Hematopoietic multipotent progenitor cell treated with erythropoietin and hydrocortisone succinate and interleukin-3 and kit ligand, for 8 days (in vitro differentiated cells): ENCODE measurements at places on chromosomes 5 and 9.

DNA sequence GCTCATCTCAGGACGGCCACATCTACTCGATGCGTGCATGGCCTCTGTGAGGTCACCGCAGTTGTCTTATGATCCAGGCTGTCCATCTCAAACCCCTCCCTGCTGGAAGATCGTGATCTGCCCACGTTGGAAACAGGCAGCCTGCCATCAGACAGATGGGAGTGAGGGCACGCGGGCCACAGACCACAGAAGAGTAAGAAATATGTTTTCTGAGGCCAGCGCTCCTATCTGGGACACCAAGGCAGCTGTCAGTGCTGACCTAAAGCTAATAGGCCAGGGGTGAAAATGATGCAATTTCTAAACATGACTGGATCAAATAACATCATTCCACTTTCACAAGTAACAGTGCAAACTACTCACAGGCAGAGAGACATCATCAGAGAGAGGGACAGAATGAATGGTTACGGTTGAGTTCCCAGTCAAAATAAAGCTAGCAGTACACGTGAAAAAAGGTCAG, 57.1 kb upstream of the CER1 start:
- DNase-seq = no peak

GRCh38 chr9:112032009-112032408, 135.4 kb downstream of the UGCG start:
- no peak for DNase-seq

DNA sequence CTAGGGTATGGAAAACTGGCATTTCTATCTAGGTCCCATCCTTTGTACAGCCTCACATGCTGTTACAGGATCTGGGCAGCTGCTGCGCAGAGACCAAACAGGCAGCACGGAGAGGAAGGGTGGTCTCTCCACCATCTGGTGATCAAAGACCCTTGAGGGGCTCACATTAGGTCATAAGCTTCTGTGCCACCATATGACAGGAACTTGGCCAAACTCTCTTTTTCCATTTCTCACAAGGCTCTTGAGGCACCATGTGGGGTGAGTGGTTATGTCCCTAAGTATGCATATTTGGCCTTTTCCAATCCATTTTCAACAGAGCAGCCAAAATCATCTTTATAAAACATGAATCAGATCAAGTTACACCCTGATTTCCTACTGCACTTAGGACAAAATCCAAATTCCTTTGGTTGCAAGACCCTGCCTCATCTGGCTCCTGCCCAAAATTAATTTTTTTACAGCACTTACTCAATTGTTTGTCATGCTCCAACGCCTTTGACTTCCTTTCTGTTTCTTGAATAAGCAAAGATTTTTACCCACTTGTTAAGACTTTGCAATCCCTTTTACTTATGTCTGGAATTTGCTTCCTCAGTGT, 730.0 kb downstream of the MAT2B start:
- DNase-seq = no peak

GRCh38 chr5:57524348-57525060, 41.9 kb upstream of the ACTBL2 start:
- DNase-seq = no peak

DNA sequence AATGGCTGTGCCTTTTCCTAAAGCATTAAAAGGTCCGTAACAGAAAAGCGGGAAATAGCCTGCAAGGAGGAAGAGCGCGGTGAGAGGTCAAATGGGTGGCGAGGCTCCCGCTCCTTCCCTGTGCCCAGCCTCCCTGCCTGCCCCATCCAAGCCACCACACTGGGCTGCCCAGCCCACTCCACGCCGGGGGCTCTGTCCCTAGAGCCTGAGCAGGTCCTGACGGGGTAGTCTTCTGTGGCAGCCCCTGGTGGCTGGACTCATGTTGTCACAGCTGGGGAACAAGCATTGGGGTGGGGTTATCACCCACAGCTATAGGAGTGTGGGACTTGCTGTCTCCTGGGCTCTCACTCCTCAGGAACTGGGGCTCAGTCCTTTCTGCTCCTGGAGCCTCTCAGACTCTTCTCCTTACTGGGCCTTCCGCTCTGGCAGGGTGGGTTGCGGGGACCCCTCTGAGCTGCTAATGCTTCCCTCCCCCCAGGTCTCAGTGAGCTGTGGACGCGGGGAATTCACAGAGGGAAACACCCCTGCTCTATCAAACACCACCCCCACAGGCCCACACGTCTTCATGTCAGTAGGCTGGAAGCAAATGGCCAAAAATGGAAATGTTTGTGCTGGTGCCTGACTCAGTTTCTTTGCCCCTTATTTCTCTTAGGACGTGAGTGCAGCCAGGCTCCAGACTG, 152.4 kb upstream of the PHYKPL start:
- DNase-seq = no peak

- peak; percentile 38 for DNase-seq
Measured at GRCh38 chr9:28073270-28073669, 500.0 kb upstream of the C9orf72 start.

GRCh38 chr5:76299592-76299991, 103.5 kb upstream of the IQGAP2 start:
- no peak for DNase-seq

DNA sequence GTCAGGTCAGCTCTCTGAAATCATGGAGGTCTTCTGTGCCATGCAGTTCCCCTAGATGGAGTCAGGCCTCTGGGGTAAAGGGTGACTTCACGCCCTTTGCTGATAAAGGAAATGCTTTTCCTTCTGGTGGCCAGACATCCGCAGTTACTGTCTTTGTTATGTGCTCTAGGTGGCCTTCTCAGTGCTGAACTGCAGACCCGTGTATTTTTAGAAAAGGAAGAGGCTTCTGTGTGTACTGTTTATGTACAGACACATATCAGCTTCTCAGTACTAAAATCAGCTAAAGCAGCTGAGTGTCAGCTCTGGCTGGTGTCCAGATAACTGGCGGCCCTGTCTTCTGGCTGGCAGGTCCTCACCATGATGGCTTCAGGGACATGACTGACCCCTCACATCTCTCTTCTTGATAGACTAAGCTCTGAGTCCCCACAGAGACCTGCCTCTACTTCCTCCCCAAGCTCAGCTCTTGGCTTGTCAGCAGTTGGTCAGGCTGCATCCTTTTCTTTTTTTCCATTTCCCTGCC, 75.3 kb downstream of the ARHGAP26 start:
- DNase-seq = peak; percentile 13

- no peak for DNase-seq
Measured at GRCh38 chr9:124661271-124661670, 109.8 kb downstream of the NR6A1 start.

DNA sequence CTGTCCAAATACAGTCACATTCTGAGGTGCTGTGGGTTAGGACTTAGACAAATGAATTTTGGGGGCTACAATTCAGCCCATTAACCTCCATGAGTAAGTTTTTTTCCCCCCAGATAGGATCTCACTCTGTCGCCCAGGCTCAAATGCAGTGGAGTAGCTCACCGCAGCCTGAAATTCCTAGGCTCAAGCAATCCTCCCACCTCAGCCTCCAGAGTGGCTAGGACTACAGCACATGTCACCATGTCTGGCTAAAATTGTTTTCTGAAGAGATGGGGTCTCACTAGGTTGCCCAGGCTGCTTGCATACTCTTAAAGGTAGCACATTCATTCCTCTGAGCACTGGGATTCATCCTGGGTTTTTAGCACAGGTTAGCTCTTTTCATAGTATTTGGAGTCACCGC, 22.2 kb downstream of the PPP2CA start:
- DNase-seq = no peak

GRCh38 chr5:74183041-74183440, 457.5 kb downstream of the ENC1 start:
- DNase-seq = no peak

- peak; percentile 35 for DNase-seq
Measured at GRCh38 chr5:8908055-8908683, 637.7 kb downstream of the SEMA5A start.

DNA sequence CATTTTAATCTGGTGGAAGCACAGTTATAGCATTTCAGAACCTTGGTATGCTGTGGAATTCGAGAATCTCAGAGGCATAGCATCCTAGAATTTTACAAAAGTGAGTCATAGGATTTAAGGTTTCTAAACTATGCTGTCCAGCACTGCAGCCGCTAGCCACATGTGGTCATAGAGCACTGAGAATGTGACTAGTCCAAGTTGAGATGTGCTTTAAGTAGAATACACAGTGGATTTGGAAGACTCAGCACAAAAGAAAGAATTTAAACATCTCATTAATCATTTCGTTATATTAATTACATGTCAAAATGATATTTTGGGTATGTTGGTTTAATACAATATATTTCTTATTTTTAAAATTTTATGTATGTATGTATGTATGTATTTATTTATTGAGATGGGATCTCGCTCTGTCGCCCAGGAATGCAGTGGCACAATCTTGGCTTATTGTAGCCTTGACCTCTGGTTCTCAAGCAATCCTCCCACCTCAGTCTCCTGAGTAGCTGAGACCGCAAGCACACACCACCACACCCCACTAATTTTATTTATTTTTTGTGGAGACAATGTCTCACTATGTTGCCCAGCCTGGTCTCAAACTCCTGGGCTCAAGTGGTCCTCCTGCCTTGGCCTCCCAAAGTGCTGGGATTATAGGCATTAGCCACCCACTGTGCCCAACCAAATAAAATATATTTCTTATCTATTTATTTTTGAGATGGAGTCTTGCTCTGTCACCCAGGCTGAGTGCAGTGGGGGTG, 20.4 kb upstream of the RPS14 start:
- no peak for DNase-seq

- no peak for DNase-seq
Measured at GRCh38 chr5:159456722-159457465, 126.6 kb upstream of the IL12B start.

- no peak for DNase-seq
Measured at GRCh38 chr5:40333459-40334241, 346.1 kb upstream of the PTGER4 start.

- DNase-seq = no peak
Measured at GRCh38 chr5:172429201-172429940, 25.0 kb downstream of the SH3PXD2B start.

DNA sequence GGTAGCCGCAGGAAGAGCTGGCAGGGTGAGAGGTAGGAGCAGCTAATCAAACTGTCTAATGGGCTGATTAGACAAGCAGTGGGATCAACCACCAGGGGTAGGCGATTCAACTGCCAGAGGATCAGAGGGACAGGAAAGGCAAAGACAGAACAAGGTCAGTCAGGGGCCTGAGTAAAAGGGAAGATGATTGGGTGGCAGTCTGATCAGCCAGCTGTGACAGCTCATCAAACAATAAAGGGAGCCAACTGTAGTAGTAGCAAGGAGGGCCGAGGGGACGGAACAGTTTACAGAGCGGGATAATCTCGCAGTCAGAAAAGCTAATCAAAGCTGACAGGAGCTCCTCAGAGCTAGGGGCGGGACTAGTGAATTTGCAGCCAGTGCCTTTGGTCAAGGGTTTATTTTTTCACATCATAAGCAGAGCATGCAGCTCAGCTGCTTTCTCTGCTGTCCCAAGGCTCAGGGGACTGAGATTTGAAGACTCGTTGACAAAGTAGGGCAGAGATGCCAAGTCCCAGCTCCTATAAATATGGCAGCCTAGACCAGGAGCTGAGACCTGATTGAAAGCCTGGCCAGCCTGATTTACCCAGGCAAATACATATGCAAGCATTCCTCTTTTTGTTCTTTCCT, 418.2 kb downstream of the GABRG2 start:
- DNase-seq = no peak

DNA sequence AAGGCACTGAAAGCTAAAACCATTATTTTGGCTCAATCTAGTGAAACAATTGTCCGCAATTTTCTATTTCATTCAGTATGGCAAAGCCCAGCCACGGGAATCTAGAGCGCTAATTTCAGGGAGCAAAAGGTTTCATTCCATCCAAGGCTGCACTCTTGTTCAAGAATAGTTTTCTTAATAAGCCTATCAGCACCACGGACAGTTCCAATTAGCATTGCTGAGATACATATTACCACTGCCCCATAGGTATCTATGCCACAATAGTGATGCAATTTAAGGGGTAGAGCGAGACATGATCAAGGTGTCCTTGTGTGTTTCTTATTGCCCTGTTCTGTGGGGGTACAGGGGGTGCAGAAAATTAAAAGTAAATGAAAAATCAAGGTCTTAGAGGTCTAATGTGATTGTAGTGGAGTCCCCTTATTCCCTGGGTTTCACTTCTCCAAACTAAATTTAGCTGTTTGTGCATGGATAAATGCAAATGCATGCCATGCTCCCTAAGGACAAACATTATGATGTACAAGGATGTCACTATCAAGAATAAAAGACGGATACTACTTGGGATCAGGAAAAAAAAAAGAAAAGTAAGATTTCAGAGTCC, 45.5 kb downstream of the SPOCK1 start:
- peak; percentile 56 for DNase-seq

GRCh38 chr5:86532429-86532828, 85.3 kb upstream of the COX7C start:
- no peak for DNase-seq

- no peak for DNase-seq
Measured at GRCh38 chr5:172585114-172585513, 55.9 kb upstream of the NEURL1B start.
